Activated CD8-positive, alpha-beta memory T cell treated with anti-CD3 and anti-CD28 coated beads, Interleukin-2, amount 10 ng/mL, durations not matched to agents 7 days and 5 days (primary cell): ENCODE measurements at places on chromosomes 5 and 9.

DNA sequence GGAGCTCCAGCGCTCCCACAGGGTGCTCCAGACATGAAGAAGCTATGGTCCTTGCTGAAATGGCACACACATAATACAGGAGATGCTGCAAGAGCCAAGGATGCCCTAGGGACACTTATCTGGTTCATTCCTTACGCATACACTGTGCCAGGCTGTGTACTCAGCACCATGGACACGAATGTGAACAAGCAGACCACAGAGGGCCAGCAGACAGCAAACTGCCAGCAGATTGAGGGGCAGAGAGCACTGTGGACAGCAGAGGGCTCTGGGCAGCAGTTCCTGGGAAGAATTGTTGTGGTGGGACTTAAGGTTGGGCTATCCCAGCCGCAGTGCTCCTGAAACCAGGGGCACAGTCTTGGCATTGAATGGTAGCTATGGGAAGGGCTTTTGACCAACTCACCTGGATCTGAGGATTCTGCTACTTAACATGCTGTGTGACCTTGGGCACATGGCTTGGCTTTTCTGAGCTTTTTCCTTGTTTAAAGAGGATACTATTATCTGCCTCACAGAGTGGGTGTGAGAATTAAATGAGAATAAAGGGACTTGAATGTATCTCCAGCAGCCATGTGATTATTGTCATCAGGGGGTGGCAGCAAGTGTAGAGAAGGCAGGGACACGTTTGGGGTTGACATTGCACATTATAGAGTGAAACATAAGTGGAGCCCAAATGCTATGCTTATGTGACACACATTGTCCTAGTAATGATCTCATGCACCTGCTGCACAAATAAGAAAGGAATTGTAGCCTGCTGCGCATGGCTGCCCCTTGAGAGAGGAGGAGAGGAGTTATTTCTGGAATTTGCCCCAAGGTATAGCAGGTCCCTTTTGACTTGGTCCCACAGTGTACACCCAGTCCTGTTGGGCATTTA lies 30.1 kb downstream of the PPARGC1B start:
- no peak for DNase-seq

- no peak for DNase-seq
Observed at GRCh38 chr9:15936306-15936921, 383.6 kb downstream of the CCDC171 start.

DNA sequence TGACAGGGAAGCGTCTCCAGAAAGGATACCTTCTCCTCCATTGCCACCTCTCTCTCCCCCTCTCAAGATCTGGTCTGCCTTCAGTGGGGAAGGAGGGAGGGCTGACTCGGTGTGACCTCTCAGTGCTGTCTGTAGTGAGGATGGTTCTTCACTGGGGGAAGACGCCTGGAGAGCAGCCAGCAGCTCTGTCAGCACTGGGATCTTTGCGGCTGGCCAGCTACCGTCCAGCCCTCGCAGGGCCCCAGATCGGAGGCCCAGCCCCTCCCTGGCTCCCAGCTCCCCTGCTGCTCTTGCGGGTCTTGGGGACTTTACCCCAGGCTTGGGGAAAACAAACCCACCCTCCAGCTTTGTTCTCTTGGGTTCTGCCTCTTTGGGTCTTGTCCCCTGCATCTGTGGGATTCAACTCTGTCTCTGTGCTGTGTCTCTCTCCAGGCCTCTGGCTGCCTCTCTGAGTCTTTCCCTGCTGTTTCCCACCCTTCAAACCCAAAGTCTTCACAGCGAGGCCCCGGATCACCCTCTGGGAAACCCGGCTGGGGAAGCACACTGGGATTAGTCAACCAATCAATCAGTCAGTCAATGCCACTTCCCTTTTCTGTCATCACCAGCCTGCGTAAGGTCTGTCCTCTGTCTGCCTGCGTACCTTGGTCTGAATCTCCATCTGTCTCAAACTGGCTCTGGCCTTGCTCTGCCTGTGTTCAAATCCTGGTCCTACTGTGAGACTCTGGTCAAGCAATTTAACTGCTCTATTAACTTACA lies 23.0 kb downstream of the FGF18 start:
- DNase-seq, result no peak

GRCh38 chr5:99010294-99010693 lies 81.5 kb upstream of the CHD1 start:
- DNase-seq, result no peak

DNA sequence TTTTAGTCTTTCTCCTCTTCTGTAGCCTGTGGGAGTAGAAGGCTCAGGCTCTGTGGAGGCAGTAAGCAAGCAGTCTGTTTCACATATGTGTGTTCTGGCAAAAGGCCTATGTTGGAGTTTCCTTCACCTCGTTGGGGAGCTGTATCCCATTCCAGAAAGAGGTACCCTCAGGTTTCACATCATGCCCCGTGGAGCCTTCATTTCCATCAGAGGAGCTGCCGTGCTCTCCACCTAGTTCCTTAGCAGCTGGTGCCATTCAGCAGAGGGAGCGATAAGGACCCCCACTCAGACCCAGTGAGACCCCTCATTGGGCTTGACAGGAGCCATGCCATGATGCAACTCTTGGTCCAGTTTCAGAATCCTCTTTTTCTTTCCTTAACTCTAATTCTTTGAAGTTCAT lies 50.6 kb upstream of the ANGPTL2 start:
- DNase-seq, result peak; percentile 30

GRCh38 chr9:1882711-1883403 lies 132.3 kb upstream of the SMARCA2 start:
- DNase-seq, result no peak

GRCh38 chr9:117156144-117156688 lies 258.6 kb downstream of the ASTN2 start:
- no peak for DNase-seq

DNA sequence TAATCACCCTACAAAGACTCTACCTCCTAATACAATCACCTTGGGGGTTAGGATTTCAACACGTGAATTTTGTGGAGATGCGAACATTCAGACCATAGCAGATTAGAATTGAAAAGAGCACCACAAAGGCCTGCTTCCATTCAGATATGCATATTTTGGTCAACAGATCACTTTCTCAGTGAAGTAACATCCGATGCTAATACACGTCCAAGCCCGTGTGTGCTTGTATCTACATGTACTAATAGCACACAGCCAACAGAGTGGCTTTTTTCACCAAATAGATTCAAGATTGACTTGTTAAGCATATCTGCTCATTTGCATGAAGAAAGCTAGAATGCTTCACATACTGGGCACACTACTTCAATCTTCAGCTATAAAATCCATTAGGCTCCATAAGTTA lies 35.6 kb upstream of the SSBP2 start:
- DNase-seq, result no peak

DNA sequence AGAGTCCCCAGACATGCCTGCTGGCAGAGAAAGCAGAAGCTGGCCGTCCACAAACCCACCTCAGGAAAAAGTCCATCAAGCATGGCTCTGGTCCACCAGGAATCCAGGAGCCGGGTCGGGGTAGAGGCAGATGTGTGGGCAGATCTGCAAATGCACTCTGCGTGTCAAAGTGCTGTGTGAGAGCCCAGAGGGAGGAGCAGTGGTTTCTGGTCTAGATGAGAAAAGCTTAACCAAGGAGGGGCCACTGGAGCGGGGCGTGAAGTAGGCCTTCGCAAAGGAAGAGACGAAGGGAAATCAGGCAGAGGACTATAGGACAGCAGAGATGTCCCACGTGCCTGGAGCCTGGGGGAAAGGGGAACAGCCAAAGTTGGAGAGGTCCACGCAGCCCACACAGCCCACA lies 40.0 kb downstream of the TTLL11 start:
- DNase-seq, result no peak

DNA sequence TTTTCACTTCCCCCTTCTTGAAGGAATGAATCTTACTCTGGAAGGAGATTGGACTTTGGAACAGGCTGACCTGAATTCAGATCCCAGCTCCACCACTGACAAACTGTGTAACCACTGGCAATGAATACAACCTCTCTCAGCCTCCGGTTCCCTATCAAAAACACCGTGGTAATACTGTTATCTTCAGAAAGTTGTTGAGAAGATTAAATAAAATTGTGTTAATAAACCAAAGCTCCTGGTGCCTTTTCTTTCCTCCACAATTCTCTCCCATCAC lies 99.7 kb upstream of the RAI14 start:
- no peak for DNase-seq

DNA sequence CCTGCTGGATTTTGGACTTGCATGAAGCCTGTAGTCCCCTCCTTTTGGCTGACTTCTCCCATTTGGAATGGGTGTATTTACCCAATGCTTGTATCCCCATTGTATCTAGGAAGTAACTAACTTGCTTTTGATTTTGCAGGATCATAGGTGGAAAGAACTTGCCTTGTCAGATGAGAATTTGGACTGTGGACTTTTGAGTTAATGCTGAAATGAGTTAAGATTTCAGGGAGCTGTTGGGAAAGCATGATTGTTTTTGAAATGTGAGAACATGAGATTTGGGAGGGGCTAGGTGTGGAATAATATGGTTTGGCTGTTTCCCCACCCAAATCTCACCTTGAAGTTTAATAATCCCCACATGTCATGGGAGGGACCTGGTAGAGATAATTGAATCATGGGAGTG lies 189.6 kb upstream of the CDKN2B start:
- no peak for DNase-seq

DNA sequence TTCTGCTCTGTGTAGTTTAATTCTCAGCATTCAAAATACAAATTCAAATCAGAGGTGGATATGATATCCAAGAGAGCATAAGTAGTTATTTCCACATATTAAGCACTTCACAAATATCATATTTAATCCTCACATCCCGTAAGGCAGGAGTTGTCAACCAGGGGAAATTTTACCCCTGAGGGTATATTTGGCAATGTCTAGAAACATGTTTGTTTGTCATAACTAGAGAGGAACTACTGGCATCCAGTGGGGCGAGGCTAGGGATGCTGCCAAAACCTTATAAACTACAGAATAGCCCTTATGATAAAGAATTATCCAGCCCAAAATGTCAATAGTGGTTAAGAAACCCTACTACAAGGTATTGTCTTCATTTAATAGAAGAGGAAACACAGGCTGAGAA lies 619.4 kb downstream of the SLCO4C1 start:
- no peak for DNase-seq

DNA sequence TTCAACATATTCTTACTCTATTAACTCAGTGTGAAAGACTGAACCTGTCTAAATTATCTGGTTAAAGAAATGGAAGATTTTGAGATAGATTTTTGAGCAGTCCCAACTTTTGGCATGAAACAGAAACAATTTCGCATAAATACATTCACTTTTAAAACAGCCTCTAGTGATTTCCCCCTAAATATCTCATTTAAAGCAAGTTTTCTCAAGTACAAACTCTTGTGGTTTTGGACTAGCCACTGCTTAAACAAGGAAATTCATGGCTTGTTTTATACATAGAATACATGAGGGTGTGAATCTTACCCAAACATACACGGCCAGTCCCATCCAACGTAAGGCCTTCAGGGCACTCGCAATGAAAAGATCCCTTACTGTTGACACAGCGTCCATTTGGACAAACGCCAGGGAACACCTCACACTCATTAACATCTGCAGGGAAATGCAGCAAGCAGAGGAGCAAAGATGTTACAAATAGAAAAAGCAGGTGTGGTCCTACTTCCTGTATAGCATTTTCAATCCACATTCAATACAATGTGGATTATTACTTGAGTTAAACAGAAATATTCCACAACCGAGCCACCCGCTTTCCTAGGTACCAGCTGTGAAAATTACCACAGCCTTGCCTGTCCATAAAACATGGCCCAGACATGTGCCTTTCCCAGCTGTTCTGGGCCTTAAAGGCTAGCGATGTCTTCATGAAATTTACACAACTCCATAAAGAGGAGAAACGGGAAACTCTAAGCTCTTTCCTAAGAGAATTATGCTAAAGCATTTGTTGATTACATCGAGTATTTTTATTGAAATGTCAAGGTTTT lies 188.8 kb downstream of the FBN2 start:
- no peak for DNase-seq

GRCh38 chr5:28328681-28329080 lies 1290.3 kb upstream of the CDH9 start:
- no peak for DNase-seq

- DNase-seq, result no peak
Observed at GRCh38 chr9:136328622-136329041, 1.3 kb downstream of the GPSM1 start.

- peak; percentile 70 for DNase-seq
Observed at GRCh38 chr5:139667001-139667729, 19.0 kb downstream of the CXXC5 start.

DNA sequence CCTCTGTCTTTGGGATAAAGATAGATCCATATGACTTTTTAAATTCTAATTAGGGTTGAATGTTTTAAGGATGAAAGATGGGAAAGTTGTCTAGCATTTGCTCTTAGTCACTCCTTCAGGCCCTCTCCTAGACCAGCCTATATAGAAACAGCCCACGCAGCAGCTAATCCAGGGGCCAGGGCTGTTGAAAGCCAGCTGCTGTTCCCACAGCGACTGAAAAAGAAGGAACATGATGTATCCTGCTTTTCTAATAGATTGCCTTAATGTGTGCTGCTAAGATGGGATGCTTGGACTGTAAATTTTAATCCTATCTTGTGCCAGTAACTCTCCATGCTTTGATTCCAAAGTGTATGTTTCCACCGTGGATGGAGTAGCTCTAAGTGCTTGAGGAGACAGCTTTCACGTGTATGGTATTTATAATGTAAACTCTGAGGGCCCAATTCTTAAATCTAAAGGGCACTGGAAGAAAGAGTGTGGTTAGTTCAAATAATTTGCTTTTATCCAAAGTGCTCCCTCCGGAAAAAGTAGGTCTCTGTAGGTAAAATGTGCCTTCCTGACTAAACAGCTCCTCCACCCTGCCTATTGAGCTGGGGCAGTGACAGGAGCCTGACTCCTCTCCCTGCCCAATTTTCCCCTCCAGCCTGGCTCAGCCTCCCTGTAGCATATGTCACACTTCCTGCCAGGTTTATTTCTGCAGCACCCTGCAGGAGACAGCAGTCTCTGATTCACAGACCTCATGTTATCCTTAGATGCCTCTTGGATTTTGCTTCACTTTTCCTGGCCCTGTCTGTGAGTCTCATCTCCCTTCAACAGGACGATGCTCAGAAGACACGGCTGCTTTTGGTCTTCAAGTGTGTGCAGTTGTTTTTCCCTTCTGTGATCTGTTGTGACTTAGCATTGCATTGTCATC lies 33.2 kb downstream of the SLC36A1 start:
- no peak for DNase-seq

DNA sequence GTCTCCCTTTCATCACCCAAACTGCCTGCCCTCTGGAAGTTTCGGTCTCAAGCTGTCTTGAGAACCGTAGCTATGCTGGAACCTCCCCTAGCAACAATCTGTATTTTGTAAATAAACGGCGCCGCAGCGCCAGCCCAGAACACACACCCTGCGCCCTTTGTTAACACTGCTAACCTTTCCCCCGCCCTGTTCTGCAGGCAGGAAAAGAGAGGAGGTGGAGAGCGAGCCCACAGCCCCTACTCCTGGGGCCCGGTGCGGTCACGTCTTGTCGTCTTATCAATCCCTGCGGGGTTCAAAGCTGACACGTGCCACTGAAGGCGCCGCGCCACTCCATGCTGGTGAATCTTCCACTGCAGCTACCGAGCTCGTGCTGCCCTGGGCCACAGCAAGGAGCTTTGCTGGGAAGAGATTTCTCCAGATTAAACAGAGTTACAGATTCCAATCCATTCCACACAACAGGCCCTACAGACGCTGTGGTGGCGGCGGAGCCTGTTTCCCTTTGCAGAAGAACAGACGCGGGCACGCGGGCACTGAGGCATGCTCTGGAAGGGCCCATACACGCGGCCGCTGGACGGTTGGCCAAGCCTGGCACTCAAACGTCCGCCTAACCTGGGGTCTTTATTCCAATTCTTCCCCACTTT lies 25.3 kb downstream of the ZDHHC11B start:
- DNase-seq, result no peak

- no peak for DNase-seq
Observed at GRCh38 chr5:127396490-127397155, 106.0 kb downstream of the MEGF10 start.

GRCh38 chr5:120873083-120873482 lies 409.0 kb downstream of the PRR16 start:
- DNase-seq, result no peak

- no peak for DNase-seq
Observed at GRCh38 chr9:114166614-114167572, 11.6 kb downstream of the COL27A1 start.
